ENCODE measurements at places on chromosomes 2 and 18.
A peak's percentile ranks its signal among the peaks of the same experiment; 100 is the strongest.

- no peaks in the 10 kb centered on the region for H3K27me3 ChIP-seq
- no peak overlapping the region for H3K4me3 ChIP-seq
- no peak for DNase-seq
- no peaks in the 10 kb centered on the region for H3K4me1 ChIP-seq
These were observed 394.4 kb downstream of the SOCS6 start for GRCh38 chr18:70683263-70683662.

DNA sequence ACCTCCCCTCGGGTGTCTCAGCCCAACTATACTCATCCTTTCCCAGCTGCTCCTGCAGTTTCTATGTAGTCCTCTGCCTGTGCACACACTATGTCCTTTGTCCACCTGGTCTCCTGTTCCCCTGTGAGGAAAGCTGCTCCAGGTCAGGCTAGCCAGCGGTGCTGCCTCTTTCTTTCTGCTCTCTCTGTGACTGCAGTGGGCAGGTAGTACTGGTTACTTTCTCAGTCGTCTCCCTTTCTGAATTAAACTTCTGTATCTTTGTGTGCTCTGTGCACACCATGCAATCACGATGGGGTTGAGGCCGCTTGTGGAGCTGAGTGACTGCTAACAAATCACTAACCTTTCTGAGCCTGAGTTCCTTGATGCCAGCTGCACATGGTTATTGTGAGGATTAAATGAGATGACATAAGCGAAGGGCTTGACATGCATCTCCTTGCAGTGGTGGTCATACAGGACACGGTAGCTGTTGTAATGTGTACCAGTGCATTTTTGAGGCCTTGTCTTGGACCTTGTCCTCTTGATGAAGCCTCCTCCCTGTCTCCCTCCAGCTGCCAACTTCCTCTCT lies 3.5 kb downstream of the FARP2 start:
- H3K27ac ChIP-seq = no peak overlapping the region
- DNase-seq = no peak
- peaks cover 28% of the 10 kb centered on the region for H3K4me1 ChIP-seq
- no peaks in the 10 kb centered on the region for H3K36me3 ChIP-seq

DNA sequence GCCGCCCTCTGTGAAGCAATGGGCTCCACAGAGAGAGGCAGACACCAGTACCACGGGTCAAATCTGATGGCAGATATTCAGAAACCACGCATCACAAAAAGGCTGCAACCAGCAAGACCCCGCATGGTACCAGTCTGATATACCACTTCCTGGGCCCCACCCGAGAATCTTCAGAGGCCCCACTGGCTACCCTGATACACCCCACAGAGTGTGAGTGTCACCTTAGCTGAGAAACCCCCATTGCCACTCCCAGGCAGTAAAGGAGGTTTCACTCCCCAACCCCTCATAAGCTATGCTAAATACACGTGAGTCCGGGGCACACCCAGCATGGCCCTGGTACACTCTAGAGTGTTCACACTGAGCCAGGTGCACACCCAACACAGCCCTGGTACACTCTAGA lies 160.0 kb downstream of the EIPR1 start:
- DNase-seq = no peak
- H3K27me3 ChIP-seq = no peaks in the 10 kb centered on the region
- H3K4me3 ChIP-seq = no peak overlapping the region
- peaks cover 53% of the 10 kb centered on the region for H3K4me1 ChIP-seq
- peaks cover 39% of the 10 kb centered on the region for H3K36me3 ChIP-seq

DNA sequence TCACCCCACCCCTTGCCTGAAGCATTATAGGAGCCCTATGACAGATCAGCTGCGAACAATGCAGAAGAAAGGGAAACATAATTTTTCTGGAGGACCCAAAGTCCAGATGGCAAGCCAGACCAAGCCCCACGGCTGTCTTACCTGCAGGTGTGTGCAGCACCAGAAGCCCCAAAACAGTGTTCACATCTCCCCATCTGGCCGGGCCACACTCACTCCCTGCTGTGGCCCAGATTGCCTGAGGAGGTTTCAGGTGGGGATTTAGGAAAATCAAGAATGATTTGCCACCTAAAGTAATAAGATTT lies 11.7 kb upstream of the STK17B start:
- H3K27me3 ChIP-seq = no peaks in the 10 kb centered on the region
- H3K4me3 ChIP-seq = peak overlapping the region; percentile 77
- H3K4me1 ChIP-seq = peaks cover 56% of the 10 kb centered on the region
- H3K36me3 ChIP-seq = no peaks in the 10 kb centered on the region
- no peak for DNase-seq

GRCh38 chr2:130728007-130728454 lies 839 bp upstream of the GPR148 start:
- H3K4me3 ChIP-seq = peak overlapping the region; percentile 71
- peaks cover 4% of the 10 kb centered on the region for H3K4me1 ChIP-seq
- peak; percentile 63 for DNase-seq
- H3K36me3 ChIP-seq = no peaks in the 10 kb centered on the region
